ENCODE measurements at places on chromosomes 12 and 14.

- DNase-seq = no peak
These were observed 6.1 kb upstream of the TSPAN9 start for GRCh38 chr12:3071107-3071506.

DNA sequence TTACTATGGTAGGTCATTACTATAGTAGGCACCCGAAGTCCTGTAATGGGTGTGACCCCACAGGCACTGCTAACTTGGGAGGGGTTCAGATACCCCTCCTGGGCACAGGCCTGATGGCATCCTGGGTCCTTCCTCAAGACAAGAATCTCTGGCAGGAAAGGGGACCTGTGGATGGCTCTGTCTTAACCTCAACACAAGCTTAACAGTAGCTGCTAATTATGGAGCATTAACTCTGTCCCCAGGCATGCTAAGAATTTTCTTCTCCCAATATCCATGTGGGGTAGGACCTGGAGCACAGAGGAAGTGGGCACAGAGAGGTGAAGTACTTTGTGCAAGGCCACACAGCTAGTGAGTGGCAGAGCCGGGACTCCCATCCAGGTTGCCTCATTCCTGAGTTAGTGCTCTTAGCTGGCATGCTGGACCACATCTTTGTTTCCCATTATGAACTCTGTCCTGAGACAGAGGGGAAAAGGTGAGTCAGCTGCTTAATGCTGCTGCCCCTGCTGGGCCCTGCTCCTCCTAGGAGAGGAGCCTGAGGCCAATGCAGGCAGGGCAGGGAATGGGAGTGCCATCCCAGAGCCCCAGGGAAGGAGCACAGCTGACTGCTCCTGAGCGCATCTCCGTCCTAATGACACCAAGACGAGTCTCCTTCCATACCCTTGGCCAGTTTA lies 32.1 kb downstream of the GALNT16 start:
- DNase-seq = no peak

- DNase-seq = peak; percentile 17
These were observed 94.8 kb downstream of the LRP6 start for GRCh38 chr12:12171991-12172511.

DNA sequence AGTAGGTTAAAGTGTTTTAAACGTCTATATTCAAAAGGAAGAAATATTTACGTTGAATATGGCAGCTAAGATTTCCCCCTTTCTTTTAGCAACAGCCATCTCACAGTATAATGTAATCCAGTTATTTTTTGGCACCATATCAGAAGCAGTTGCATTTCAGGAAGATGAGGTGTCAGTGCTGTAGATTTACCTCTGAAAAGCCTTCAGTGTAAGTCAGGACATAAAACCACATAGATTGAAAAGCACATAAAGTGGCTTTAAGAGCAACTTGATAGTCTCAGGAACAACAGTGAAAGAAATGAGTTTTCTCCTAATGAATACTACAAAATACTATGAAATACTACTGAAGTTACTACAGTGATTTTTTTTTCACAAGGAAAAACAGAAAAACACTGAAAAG lies 6.9 kb downstream of the MLH3 start:
- no peak for DNase-seq

DNA sequence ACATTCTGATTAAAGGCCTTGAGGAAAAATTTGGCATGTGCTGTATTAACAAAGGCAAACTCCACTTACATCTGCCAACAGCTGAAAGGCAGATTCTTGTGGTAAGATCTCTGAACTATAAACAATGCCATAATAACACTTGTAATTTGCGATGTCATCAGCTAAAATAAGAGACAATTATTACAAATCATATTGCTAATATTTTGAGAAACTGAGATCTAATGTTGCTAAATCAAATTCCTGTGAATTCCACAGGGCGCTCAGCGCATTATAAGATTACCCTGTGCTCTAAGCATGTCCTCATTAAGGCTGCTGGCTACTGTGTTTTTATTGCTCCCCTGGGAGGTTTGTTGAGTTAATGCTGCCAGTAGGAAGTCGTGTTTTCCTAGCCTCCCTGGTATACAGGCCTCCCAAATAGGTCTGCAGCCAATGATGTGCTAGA lies 244.8 kb downstream of the DACT1 start:
- DNase-seq = no peak

GRCh38 chr12:108881953-108882352 lies 2.1 kb downstream of the DAO start:
- DNase-seq = no peak

GRCh38 chr12:29241821-29242591 lies 92.9 kb downstream of the FAR2 start:
- DNase-seq = peak; percentile 20

GRCh38 chr12:68497107-68497506 lies 113.6 kb upstream of the RAP1B start:
- no peak for DNase-seq

DNA sequence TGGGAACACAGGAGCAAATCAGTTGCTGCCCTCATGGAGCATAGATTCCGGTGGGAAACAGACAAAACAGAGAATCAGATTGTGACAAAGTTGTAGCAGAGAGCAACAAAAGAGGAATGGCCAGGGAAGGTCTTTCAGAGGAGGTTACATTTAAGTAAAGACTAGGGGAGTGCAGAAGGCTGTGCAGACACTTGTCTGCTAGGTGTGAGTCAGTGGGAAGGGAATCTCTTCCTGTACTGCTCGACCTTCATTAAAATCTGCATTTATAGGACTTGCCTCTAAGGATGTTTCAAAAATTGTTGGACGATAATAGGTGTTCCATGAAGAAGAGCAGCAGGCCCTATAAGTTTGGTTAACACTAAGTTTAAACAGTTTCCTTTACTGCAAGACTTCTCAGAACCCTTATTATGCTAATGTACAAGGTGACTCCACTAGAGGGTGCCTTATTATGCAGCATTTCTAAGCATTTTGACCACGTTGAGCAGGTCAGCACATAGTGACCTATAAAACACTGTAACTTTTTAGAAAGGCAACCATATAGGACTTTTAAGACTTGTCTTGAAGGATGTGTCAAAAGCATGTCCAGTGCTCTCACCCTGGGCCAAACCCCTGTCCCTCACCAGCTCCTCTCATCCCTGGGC lies 91.8 kb upstream of the RIC8B start:
- DNase-seq = no peak

DNA sequence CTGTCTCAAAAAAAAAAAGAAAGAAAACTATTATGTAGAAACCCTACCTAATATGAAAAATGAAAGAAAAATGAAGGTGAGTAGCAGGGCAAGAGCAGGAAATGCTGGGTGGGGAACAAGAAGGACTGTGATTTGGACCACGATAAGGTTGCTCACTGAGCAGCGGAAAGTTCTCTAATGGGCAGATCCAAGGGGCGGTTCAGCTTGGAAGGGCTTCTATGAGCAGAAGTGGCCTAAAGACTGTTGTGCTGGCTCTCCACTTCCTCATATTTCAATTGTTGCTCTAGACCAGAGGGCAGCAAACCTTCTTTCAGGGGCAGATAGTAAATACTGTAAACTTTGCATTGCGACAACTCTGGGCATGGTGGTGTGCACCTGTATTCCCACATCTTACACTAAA lies 16.3 kb upstream of the NFYB start:
- no peak for DNase-seq

DNA sequence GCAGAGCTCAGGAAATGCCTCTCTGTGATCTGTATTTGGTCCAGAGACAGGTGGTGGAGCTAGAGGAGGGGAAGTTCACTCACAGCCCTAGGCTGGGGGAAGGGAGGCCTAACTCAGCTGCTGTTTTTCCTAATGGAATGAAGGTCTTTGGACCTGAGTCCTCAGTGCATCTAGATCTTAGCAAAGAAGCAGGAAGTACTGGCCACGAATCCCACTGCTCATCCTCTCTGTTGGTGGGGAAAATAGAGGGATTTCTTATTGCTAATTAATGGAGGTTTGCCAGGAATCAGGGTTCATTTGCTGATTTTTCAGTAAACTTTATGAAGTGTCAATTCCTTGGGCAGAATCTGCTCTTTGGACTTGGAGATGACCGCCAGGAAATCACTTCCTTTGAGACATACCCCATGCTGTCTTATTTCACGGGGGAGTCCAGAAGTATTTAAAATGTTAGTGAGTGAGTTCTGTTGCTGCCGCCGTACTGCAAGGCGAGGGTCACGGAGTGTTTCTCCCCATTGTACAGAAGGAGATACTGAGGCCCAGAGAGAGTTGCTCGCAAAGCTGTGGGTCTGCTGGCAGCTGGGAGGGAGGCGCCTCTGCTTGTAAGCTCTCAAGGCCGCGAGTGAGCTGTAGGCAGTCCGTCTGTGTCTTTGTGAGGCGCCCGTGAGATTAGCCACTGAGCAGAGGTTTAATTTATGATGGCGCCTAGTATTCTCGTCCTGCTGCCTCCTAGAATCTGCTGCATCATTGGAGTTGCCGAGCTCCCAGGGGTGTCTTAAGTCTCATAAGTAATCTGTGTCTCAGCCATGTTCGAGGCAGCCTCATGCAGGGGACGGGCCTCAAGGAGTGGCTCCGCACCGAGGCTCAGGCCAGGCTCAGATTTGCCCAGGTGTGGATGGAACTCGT lies 88.2 kb downstream of the TSPAN9 start:
- no peak for DNase-seq

GRCh38 chr14:54301359-54301758 lies 95.4 kb upstream of the CDKN3 start:
- no peak for DNase-seq

GRCh38 chr14:93033983-93034670 lies 81.6 kb downstream of the ITPK1 start:
- DNase-seq = peak; percentile 15

GRCh38 chr12:123062681-123063486 lies 82.4 kb downstream of the ARL6IP4 start:
- no peak for DNase-seq

DNA sequence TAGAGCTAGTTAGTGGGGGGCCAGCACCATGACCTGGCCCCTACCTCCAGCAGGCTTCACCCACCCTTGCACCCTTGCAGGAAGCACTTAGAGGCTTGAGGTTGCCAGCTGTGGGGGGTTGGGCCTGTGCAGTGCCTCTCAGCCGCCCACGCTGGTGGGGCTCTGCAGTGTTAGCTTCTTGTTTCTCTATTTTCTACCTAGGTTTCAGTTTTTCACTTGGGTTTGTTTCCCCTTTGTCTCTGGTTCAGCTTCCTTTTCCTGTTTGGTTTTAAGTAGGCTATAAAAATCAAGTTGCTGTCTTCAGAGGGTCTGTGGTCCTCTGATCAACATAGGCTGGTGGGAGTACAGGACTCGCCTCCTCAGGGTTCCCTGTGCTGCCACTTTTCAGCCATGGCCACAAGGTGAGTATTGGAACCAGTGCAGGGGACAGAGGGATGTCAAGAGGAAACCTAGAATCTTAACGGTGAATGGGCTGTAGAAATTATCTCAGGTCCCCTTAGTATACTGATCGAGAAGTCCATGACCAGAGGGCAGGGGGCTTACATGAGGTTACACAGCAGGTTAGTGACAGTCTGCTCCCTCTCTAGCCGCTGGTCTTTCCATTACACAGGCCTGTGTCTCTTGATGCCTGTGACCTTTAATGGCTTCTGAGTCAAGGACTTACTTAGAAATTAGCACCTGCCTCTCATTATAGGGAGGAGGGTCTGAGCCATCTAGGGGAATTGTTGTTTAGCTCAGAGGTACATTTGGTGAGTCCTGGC lies at the start of gene EVL:
TSS of gene EVL (plus strand) at position 312 of the 761 bp plus-strand sequence. CDS start at position 391, 79 bp downstream.
- peak; percentile 87 for DNase-seq

- no peak for DNase-seq
These were observed 27.4 kb upstream of the METAP2 start for GRCh38 chr12:95446506-95446900.

- peak; percentile 81 for DNase-seq
These were observed 815 bp downstream of the C1RL start for GRCh38 chr12:7108003-7108795.

- peak; percentile 34 for DNase-seq
These were observed 90.6 kb downstream of the VCPKMT start for GRCh38 chr14:50025776-50026175.

DNA sequence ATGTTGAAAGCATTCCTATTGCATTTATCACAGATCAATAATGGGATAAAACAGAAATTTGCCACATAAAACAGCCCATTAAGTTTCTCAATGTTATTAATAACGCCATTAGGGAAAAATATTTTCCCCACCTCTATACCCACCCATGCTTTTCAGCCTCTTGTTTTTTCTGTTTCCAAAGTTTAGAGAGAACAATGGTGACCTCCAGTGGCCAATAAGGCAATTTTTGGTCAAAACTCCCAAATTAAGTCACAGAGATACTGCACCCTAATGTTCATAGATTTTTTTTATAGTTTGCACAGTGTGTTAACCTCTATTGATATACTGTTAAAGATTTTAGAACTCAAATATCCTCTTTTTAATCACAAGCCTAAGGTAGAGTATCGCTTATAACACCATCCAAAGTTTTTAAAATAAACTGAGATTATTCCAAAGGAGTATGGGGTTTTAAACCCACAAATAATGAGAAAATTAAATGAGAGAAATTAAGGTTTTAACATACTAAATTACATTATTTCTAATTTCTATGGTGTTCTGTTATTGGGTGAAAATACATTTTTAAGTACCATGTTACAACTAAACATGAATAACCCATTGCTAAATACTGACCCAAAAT lies 184.7 kb upstream of the DCN start:
- DNase-seq = no peak

- no peak for DNase-seq
These were observed 273.1 kb downstream of the C12orf50 start for GRCh38 chr12:87756111-87756510.

- no peak for DNase-seq
These were observed 12.5 kb downstream of the SYT10 start for GRCh38 chr12:33427071-33427470.

DNA sequence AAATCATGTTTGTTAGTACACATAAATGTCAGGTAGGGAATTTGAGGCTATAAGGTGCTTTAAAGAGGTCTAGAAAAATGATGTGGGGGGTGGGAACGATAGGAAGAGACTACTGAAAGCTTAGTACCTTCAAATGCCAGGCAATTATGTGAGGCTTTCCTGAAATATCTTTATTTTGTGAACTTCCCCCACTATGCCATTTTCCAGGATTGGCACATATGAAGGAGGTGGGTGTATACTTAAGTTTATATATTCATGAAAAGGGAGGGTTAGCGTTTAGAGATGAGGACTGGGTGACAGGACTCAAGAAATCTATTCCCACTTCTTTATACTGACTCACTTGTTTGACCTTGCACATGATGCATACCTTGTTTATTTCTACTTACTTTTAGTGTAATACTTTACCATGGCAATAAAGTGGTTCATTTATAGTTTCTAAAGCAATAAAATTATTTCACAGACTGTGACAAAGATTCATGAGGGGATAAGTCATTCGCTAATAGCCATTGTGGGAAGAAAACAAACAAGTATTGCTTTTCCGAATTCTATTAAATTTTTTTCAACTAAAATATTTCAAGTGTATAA lies 77.1 kb downstream of the PLEKHA5 start:
- no peak for DNase-seq

GRCh38 chr12:96711364-96711763 lies 195.7 kb upstream of the NEDD1 start:
- no peak for DNase-seq

DNA sequence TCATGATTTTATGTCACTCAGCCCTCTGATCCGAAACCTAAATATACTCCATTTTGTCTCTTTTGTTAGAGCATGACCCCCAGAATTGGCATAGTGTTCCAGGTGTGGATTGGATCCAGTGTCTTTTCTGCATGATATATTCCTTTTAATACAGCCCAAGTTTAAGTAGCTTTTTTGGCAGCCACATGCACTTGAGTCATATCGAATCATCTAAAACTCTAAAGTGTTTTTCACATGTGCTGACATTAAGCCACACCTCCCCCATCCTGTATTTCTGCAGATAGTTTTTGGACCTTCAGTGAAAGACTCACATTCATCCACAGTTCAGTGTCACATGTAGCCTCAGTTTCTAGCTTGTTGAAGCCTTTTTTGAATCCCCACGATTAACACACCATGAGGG lies 30.6 kb downstream of the BORCS5 start:
- DNase-seq = no peak

GRCh38 chr14:25150401-25150800 lies 100.5 kb upstream of the STXBP6 start:
- no peak for DNase-seq

All from activated CD4-positive, alpha-beta T cell treated with anti-CD3 and anti-CD28 coated beads, Interleukin-2, amount 50 U/mL, for 48 hours (primary cell).